ENCODE measurements at places on chromosomes 13 and 19.
A peak's percentile ranks its signal among the peaks of the same experiment; 100 is the strongest.

GRCh38 chr13:48295271-48295670 is 8.3 kb upstream of the RB1 start:
- DNase-seq = no peak

- DNase-seq = no peak
Observed at GRCh38 chr19:40668991-40669614, 21.3 kb downstream of the NUMBL start.

GRCh38 chr19:35816262-35816661 is 3.6 kb upstream of the PRODH2 start:
- DNase-seq = no peak

GRCh38 chr13:71863254-71863865 is 3.6 kb downstream of the DACH1 start:
- no peak for DNase-seq

GRCh38 chr13:104372095-104372655 is 1306.0 kb upstream of the SLC10A2 start:
- DNase-seq = no peak

DNA sequence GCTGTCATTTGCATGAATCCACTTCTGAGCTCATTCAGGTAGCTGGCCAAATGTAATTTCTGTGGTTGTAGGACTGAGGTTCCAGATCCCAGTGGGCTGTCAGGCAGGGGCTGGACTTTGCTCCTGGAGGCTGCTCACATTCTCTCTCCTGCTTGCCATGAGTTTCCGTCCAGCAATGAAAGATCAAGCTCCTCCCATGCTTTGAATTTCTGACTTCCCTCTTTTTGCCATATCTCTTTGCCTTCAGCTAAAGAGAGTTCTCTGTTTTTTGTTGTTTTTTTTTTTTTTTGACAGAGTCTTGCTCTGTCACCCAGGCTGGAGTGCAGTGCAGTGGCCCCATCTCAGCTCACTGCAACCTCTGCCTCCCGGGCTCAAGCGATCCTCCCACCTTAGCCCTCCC is 76.9 kb downstream of the ING1 start:
- no peak for DNase-seq

- peak; percentile 79 for DNase-seq
Observed at GRCh38 chr19:48635263-48635965, 1.8 kb downstream of the DBP start.

DNA sequence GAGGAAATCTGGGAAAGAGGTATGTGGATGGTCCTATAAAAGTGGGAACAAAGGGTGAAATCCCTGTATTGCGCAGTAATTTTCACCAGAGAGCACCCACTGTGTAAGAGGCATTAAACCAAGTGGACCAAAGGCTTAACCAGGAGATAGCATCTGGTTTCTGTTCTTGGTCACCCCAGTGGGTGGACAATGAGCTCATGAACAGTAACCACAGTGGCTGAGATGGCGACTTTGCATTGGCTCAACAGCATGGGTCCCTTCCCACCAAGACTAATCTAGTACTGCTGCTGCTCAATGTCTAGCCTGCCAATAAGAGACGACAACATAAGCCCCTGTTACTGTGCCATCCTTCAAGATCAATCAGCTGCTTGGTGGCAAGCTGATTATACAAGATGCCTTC is 36.6 kb downstream of the CCDC169 start:
- DNase-seq = no peak

DNA sequence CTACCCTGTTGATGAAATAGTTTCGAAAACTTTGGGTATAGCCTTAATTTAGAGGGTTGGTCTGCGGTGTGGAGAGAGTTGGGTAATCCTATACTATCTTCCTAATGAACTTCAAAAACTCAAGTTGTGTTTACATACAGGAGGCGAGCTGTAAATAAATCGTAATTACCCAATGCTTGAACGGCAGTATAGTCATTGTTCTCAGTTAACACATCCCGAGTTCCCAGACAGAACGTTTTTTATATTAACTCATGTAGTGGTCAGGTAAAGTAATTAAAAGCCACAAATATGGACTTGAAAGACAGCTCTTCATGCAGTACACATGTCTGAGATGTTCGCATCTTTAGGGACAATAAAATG is 1.5 kb downstream of the PDS5B start:
- DNase-seq = no peak

Measured in activated CD4-positive, alpha-beta T cell treated with anti-CD3 and anti-CD28 coated beads for 4 hours (primary cell).